ENCODE measurements at places on chromosomes 2 and 18. TPM values are rescaled to one million over a fixed set of nuclear protein-coding genes. Genes with fewer than 3 reads are reported as not detected.
A peak's percentile ranks its signal among the peaks of the same experiment; 100 is the strongest.

GPR17 gene
- total RNA-seq: not detected

CHN1 gene
- total RNA-seq: 13.3 TPM

SMAD4 gene
- 115 TPM for total RNA-seq

KCNG2 gene
- not detected for total RNA-seq

SPATA3 gene
- not detected for total RNA-seq

CHST9 gene
- total RNA-seq: not detected

KYNU gene
- total RNA-seq: 1.8 TPM

NDC80 gene
- total RNA-seq: not detected

EHBP1 gene
- 28.4 TPM for total RNA-seq

OTOS gene
- not detected for total RNA-seq

DNA sequence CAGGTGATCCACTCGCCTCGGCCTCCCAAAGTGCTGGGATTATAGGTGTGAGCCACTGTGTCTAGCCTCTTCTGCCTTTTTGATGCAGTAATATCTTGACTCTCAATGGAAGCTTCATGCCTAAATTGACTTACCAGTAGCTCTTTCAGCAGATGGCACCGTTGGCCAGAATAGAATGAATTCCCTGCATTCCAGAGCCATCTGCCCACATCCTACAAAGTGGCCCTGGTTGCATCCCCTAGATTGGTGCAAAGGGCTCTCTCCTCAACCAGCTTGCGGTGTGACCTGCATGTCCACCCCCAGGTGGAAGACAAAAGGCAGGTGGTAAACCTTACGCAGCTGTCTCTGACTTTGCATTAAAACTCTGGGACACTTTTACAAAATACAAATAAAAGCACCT, 4.4 kb upstream of the PARD6G start:
- no peak overlapping the region for H3K4me3 ChIP-seq
- H3K36me3 ChIP-seq: no peaks in the 10 kb centered on the region
- H3K27me3 ChIP-seq: no peaks in the 10 kb centered on the region
- H3K27ac ChIP-seq: no peak overlapping the region
- no peak for DNase-seq

DNA sequence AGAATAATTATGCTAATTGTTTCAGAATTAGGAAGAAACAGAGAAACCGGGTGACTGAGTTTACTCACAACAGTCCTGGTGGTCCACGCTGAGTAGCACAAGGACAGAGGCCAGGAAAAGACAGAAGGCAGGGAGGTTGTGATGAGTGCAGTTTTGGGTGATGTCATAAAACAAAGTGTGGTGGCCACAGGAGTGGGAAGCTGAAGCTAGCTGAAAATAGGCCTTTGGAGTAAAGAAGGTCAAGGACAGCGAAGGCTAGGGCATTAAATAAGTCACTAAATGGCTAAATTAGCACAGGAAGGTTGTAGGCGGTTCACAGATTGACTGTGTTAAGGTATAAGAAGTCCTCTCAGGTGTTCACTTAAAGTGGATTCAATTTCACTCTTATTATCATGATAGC, 120.9 kb upstream of the TTN start:
- no peaks in the 10 kb centered on the region for H3K27me3 ChIP-seq
- H3K4me1 ChIP-seq: no peaks in the 10 kb centered on the region
- DNase-seq: no peak
- H3K27ac ChIP-seq: no peak overlapping the region

GRCh38 chr2:115908731-115909130, 1466.3 kb downstream of the DPP10 start:
- no peak overlapping the region for H3K27ac ChIP-seq
- H3K4me3 ChIP-seq: no peak overlapping the region
- no peaks in the 10 kb centered on the region for H3K27me3 ChIP-seq
- DNase-seq: no peak
- no peaks in the 10 kb centered on the region for H3K4me1 ChIP-seq
- H3K36me3 ChIP-seq: no peaks in the 10 kb centered on the region

DNA sequence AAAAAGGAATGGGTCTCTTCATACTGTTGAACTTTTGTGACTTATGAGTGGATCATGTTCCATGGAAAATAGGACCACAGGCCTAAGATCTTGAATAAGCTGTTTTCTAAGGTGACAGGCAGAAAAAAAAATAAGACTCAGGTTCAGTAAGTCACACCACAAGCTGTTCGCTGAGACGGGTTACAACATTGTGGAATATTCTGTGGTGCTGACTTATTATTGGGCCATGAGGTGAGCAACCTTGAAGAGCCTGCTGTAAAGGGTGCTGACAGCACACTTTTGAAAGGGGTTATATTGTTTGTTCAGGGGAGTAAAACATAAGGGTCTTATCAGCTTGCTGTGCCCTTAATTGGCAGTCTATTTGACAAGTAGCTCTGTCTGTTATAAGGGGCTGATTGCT, 439.8 kb upstream of the SLC14A2 start:
- no peaks in the 10 kb centered on the region for H3K27me3 ChIP-seq
- H3K27ac ChIP-seq: no peak overlapping the region
- H3K36me3 ChIP-seq: no peaks in the 10 kb centered on the region

DNA sequence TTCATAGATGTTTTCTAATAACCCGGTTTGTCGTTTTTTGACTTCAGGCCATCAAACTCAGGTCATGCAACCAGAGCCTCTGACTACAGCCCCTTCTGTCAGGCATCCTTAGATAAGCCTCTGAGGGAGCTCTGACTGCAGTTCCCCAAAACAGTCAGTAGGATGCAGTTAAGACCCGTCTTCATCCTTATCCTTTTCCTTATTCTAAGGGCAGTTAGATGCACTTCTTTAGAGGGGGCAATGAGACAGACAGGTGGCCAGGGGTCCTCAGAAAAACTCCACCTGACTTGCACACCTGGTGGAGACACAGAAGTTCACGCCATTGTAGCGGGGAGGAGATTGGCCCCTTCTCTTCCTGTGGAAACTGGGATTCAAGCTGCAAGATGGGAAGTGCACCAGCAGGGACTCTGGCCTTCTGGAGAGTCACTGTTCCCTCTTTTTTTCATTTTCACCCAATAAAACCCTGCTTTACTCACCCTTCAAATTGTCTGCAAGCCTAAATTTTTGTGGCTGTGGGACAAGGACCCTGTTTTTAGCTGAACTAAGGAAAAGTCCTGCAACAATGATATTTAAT, 104.8 kb upstream of the TFPI start:
- H3K4me1 ChIP-seq: no peaks in the 10 kb centered on the region
- DNase-seq: no peak
- H3K4me3 ChIP-seq: no peak overlapping the region

GRCh38 chr2:146734042-146734820, 1110.6 kb upstream of the ACVR2A start:
- no peak overlapping the region for H3K4me3 ChIP-seq
- H3K4me1 ChIP-seq: no peaks in the 10 kb centered on the region
- no peak overlapping the region for H3K27ac ChIP-seq
- no peaks in the 10 kb centered on the region for H3K36me3 ChIP-seq
- no peak for DNase-seq

- no peaks in the 10 kb centered on the region for H3K36me3 ChIP-seq
- no peak for DNase-seq
- no peak overlapping the region for H3K27ac ChIP-seq
- no peaks in the 10 kb centered on the region for H3K27me3 ChIP-seq
These were observed 32.3 kb downstream of the SCTR start for GRCh38 chr2:119491776-119492525.

- H3K4me1 ChIP-seq: no peaks in the 10 kb centered on the region
- H3K27ac ChIP-seq: no peak overlapping the region
- H3K36me3 ChIP-seq: no peaks in the 10 kb centered on the region
- DNase-seq: no peak
- no peaks in the 10 kb centered on the region for H3K27me3 ChIP-seq
These were observed 629.6 kb downstream of the ARHGAP15 start for GRCh38 chr2:143758629-143759330.

DNA sequence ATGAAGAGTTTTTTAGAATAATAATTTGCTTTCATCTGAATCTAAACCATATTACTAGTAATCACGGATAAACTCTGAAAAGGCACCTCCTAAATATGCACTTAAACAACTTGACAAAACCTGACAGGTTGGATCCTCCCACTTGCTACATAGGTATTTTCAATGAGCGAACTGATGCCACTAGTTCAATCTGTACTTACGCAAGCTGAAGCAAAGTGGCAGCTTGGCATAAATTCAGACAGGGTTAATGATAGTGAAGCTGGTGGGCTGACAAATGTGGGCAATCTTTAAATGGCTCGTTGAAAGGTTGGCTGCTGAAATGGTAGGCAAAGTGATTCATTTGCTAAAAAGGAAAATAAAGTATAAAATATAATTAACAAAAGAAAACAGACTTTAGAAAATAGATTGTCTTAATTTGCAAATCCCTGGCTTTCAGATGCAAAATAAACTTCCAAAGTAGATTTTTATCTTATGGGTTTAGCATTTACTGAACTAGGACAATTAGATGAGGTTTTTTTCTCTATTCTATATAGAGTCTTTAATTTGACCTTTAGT, 1713.5 kb upstream of the SLC39A10 start:
- no peak for DNase-seq
- no peak overlapping the region for H3K27ac ChIP-seq
- no peak overlapping the region for H3K4me3 ChIP-seq
- H3K27me3 ChIP-seq: no peaks in the 10 kb centered on the region
- no peaks in the 10 kb centered on the region for H3K36me3 ChIP-seq

GRCh38 chr2:165674780-165675179, 119.3 kb downstream of the GALNT3 start:
- no peaks in the 10 kb centered on the region for H3K27me3 ChIP-seq
- peaks cover 6% of the 10 kb centered on the region for H3K4me1 ChIP-seq
- no peak overlapping the region for H3K4me3 ChIP-seq
- no peak for DNase-seq
- H3K36me3 ChIP-seq: no peaks in the 10 kb centered on the region

- H3K27me3 ChIP-seq: no peaks in the 10 kb centered on the region
- DNase-seq: no peak
- H3K4me3 ChIP-seq: no peak overlapping the region
- no peaks in the 10 kb centered on the region for H3K4me1 ChIP-seq
- H3K27ac ChIP-seq: no peak overlapping the region
- H3K36me3 ChIP-seq: no peaks in the 10 kb centered on the region
These were observed 66.5 kb downstream of the ALPK2 start for GRCh38 chr18:58562146-58562998.

- H3K4me3 ChIP-seq: no peak overlapping the region
- no peaks in the 10 kb centered on the region for H3K36me3 ChIP-seq
- H3K27ac ChIP-seq: peak overlapping the region; percentile 62
- DNase-seq: no peak
- peaks cover 18% of the 10 kb centered on the region for H3K4me1 ChIP-seq
These were observed 189.1 kb upstream of the COL3A1 start for GRCh38 chr2:188785061-188785460.

DNA sequence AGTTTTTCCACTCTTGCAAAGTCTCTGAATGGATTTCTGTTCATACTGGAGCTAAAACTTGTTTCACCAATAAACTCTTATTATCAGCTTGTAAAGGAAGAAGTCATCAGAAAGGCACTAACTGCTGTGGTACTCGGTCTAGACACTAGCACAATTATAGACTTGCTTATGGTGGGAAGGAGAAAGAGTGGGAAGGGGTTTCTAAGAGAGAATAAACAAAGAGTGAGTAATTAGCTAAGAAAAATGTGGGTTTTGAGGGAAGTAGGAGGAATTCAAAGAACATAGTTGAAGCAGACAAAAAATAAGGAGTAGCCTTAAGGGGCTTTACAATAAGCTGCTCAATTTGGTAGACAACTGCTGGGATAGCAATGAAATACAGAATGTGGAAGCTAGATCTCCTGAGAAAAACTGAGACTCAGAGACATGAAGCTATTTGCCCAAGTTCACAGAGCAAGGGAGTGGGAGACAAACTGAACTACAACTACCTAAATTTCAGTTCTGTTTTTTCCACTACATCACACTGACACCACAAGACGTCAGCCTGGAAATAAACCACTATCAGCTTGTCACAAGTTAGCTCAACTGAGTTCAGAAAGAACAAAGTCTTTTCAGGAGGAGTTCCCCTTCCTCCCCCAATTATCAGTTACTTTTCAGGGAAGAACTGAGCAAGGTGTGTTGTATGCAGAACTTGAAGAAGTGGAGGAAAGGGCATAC, 59.7 kb downstream of the MAP4K3 start:
- no peak for DNase-seq
- H3K4me3 ChIP-seq: no peak overlapping the region
- H3K36me3 ChIP-seq: no peaks in the 10 kb centered on the region
- no peak overlapping the region for H3K27ac ChIP-seq
- H3K4me1 ChIP-seq: peaks cover 25% of the 10 kb centered on the region
